Common myeloid progenitor, CD34-positive (primary cell): ENCODE measurements at places on chromosomes 12 and 14.
A peak's percentile ranks its signal among the peaks of the same experiment; 100 is the strongest.

GRCh38 chr14:102408724-102409123 is 46.0 kb downstream of the TECPR2 start:
- no peak for DNase-seq

GRCh38 chr12:4539167-4539870 is 629 bp downstream of the RAD51AP1 start:
- no peak for DNase-seq

- no peak for DNase-seq
These were observed 201.8 kb upstream of the CCDC196 start for GRCh38 chr14:66284346-66284745.

GRCh38 chr12:106629797-106630659 is 47.2 kb downstream of the RFX4 start:
- no peak for DNase-seq

DNA sequence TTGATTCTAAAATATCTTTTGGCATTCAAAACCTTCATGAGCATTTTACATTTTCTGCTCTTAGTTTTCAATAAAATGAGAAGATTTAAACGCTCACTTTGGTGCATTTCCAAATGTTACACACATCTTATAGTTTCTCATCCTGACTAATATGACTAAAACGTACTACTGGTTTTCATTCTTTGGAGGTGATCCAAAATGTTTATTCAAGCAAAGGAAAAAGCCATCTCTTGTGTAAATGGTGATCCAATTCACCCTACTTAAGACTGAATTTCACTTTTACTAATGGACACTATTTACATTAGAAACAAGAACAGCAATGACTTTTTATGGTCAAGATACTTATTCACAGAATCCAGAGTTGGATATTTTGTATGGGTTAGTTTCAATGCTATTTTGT is 86.6 kb downstream of the KITLG start:
- no peak for DNase-seq

DNA sequence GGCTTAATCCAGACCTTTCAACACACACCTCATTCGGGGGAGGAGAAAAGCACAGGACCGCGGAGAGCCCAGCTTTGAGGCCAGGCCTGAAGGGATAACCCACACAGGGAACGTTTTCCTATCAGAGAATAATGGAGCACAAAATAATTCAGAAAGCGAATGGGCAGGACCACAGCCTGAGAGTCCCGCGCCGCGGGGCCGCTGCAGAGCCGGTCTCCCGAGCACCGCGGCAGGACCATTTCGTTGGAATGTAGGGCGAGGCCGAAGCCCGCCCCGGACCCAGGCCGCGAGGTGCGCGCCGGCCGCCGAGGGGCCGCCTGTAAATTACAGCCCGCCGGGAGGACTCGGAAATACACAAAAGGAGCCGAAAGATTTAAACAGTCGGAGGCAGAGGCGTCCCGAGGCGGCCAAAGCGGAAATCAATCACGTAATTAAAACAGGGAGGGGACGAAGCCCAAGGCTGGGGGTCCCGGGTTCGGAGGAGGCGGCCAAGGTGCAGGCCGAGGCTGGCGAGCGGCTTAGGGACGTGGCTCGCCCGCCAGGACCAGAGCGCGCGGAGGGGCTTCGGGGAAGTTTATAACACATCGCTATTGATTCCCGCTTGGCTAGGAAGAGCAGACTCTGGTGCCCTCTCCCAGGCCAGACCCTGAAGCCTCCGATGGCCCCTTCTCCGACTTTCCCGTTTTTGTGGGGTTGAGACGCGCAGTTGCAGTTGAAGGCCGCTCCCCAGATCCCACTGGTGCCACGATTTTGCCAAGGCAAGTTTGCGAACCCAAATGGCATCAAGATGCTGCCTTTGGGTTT is 6.3 kb upstream of the HOXC4 start:
- DNase-seq, result no peak

GRCh38 chr12:73598626-73599025 is 939.0 kb upstream of the ATXN7L3B start:
- DNase-seq, result no peak

DNA sequence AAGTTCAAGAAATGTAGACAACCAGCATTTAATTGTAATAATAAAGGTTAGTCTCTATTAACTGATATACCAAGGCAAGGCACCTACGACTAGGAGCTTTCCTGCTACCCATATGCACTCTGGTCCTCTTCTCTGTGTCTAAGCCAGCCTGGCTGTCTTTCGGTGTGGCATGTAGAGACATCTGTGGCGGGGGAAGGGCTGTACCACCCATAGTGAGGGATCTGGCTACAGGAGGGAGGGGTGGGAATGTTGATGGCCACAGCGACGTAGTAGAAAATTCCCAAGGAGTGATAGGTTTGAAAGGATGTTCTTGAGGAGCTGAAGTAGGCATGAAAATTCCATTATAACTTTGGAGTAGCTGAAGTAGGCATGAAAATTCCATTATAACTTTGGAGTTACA is 344.2 kb downstream of the ATP23 start:
- no peak for DNase-seq

GRCh38 chr12:99092100-99092851 is 447.2 kb downstream of the APAF1 start:
- DNase-seq, result no peak

- no peak for DNase-seq
These were observed 79.6 kb upstream of the AMIGO2 start for GRCh38 chr12:47159348-47159747.

DNA sequence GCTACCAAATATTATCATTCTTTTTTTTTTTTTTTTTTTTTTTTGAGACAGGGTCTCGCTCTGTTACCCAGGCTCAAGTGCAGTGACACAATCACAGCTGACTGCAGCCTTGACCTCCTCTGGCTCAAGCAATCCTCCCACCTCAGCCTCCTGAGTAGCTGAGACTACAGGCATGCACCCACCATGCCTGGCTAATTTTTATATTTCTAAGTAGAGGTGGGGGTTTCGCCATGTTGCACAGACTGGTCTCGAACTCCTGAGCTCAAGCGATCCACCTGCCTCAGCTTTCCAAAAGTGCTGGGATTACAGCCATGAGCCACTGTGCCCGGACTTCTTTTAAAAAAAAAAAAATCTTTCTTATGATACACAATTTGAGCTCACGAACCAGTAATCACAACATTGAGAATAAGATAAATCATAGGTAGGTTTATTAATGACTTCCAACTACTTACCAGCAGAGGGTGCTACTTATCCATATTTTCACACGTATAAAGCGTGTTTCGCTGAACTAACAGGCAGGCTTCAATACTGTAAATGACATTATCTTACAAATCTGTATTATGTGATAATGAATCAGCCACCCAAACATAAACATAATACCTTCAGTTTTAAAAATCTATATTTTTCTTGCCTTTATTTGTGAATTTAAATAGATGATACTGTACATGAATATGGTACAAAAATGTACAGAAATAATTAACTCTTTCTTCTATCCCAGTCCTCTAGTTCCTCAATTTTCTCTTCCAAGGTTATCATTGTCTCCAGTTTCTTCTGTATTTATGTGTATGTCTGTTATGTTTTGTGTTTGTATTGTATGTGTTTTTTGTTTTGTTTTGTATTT is 42.5 kb upstream of the BCAT1 start:
- peak; percentile 82 for DNase-seq

DNA sequence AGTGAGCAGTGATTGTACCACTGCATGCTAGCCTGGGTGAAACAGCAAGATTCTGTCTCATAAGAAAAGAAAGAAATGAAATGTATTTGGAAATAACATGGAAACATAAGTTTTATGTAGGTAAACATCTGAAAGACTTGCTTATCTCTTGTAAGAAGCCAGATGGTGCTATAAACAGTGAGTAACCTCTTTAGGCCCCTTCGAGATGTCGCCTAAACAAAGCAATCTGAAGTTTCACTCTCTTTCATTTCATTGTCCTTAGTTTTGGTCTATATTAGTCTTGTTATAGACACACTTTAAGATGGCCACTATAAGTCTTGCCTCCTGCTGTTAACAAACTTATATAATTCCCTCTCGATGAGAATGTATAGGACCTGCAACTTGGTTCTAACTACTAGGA is 472.6 kb upstream of the ATP2B1 start:
- no peak for DNase-seq

DNA sequence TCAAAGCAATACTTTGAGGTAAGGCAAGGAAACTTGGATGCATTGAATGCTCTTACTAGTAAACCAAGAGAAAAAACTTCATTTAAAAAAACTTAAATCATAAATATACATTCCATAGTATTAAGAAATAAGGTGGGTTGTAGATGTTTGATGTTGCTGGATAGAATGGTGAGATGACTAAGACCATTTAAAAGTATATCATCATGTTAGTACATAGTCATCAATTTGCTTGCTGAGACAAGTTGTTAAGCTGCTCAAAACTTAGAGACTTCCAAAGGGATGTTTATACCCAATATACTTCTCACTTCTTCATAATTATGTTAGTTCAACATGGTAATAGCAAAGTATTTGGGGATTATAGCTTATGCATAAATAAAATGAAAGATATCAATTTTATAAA is 675.5 kb upstream of the MGAT4C start:
- DNase-seq, result no peak

DNA sequence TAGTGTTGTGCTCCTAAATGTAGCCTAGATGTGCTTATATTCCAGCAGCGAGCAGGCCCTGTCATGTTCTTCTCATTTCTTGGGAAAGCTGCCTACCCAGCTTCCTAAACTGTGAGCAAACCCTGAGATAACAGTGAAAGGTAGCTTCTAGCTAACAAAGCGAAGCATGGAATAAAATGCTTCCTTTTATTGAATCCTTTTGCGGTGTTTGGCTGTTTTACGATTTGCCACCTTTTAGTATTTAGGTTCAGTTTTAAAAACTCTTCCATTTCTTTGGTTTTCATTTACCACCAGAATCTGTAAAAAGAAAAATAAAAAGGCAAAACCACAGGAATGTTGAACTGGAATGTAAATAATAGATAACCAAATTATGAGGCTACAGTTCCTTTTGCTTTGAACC is 5.0 kb upstream of the PKP2 start:
- DNase-seq, result no peak

GRCh38 chr14:105945896-105946295 is 419.5 kb downstream of the TMEM121 start:
- DNase-seq, result peak; percentile 54

GRCh38 chr12:63804746-63805145 is 25.0 kb downstream of the RXYLT1 start:
- no peak for DNase-seq

- no peak for DNase-seq
These were observed 10.7 kb upstream of the NXPH4 start for GRCh38 chr12:57205931-57206330.

GRCh38 chr14:81673930-81674329 is 140.3 kb upstream of the SEL1L start:
- DNase-seq, result no peak

DNA sequence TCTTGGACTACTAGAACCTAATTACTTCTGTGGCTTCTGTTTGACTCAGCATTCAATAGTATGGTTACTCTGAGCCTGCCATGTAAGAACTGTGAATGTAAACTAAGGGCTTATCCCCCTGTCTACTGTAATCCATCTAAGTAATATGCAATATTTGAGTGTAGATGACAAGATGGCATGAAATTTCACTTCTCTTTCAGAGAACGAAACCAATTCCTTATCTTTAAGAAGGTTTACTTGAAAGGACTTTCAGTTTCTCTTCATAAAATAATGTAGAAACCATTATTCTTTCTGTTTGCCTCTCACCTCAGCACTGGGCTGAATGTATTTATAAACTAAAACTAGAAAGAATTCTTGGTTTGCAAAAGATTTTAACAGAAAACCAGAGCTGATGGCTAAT is 60.4 kb upstream of the ARID2 start:
- peak; percentile 72 for DNase-seq

GRCh38 chr14:52640137-52640536 is 55.2 kb downstream of the ERO1A start:
- no peak for DNase-seq

DNA sequence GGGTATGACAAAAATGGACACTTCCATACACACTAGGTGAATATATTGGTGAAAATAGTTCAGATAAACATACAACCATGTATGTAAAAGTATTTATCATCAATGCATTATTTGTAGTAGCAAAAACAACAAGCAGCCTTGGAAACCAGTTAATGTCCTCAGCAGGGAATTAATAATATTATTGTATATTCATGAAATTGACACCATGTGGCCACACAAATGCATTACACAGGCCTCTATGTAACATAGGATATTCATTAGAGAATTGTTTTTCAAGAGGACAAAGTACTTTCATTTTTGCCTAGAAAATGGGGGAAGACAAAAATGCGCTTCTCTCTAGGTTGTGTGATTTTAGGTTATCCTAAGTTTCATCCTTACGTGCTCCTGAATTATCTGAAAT is 24.3 kb downstream of the SPRING1 start:
- DNase-seq, result no peak

DNA sequence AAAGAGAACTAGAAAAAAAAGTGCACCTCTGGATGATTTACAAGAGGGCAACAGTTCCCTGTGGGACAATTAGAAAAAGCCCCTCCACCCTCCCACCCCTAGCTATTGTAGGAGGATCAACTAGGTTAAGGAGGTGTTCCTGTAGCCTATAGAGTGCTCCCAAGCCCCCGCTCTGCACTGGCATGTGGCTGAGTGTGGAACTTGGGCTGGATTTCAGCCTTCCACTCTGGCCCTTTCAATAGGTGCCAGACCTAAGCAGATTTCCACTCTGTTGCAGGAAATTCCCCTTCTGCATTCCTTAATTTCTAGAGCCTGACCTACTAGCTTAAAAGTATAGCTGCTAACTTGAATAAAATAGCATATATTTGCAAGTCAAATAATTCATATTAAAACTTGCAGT is 2.8 kb downstream of the NFATC4 start:
- DNase-seq, result no peak

GRCh38 chr14:100589071-100589759 is 2.0 kb upstream of the BEGAIN start:
- DNase-seq, result no peak

- DNase-seq, result no peak
These were observed 7.7 kb upstream of the IFNG-AS1 start for GRCh38 chr12:67981287-67982162.

DNA sequence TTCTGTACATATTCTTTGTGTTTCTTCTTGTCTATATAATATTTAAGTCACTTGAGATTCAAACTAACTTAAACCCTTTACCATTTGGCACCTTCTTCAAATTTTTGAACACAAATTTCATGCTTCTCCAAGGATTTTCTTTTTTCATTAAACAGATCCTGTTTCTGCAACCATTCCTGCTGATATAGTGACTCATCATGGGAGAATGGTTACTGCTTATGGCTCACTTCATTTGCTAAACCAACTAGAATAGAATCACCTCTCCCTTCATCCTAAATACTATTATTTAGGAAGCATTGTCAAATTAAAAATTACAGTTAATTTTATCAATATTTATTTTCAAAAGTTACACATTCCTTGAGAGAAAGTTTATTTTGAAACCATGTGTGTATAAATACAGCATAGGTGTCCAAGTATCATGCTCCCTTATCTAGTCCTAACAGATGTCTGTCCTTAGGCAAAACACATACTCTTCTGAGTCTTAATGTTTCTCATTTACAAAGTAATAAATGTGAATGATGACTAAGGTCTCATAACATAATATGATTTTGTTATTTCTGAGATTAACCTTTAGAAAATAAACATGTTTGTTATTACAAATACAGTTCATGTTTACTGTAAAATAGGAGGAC is 40.7 kb downstream of the PLCZ1 start:
- DNase-seq, result no peak

GRCh38 chr12:109710747-109711595 is 2.7 kb upstream of the FAM222A start:
- DNase-seq, result no peak
